Right atrium auricular region (tissue), 2 donors: ENCODE measurements at places on chromosomes 3 and 15. TPM values are rescaled to one million over a fixed set of nuclear protein-coding genes. Genes with fewer than 3 reads are reported as not detected.

DNA sequence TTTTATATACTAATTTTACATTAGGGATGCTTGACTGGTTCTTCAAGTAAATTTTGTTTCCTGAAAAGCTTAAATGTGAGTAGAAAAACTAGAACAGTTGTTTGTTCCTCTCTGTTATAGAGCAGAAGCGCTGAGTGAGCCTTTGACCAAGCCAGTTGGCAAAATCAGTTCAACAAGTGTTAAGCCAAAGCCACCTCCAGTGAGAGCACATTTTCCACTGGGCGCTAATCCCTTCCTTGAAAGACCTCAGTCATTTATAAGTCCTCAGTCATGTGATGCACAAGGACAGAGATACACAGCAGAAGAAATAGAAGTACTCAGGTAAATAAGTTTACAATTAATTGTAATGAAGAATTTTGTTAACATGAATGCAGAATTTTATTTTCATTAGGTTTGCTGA lies 14.6 kb downstream of the CAPN7 start:
- H3K4me3 ChIP-seq = no peak overlapping the region
- no peak overlapping the region for H3K27ac ChIP-seq
- peaks cover 74% of the 10 kb centered on the region for H3K36me3 ChIP-seq
- no peaks in the 10 kb centered on the region for H3K4me1 ChIP-seq
- no peak for DNase-seq

DNA sequence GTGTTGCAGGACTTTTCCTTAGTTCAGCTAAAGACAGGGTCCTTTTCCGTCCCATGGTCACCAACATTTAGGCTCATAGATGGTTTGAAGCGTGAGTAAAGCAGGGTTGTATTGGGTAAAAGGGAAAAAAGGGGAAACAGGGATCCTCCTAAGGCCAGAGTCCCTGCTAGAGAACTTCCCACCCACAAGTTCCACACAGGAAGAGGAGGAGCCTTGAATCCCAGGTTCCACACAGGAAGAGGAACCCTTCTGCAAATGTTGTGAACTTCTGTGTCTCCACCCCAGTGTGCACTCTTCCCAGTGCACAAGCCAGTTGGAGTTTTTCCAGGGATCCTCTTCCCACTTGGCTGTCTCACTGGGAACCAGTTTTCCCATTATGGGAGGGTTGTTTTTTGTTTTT lies 27.6 kb upstream of the ATP8B4 start:
- no peak overlapping the region for H3K27ac ChIP-seq
- H3K4me3 ChIP-seq = no peak overlapping the region
- H3K27me3 ChIP-seq = no peaks in the 10 kb centered on the region
- no peak for DNase-seq
- H3K4me1 ChIP-seq = no peaks in the 10 kb centered on the region

- no peaks in the 10 kb centered on the region for H3K27me3 ChIP-seq
- no peak overlapping the region for H3K4me3 ChIP-seq
- no peak for DNase-seq
- no peaks in the 10 kb centered on the region for H3K4me1 ChIP-seq
- H3K36me3 ChIP-seq = no peaks in the 10 kb centered on the region
Observed at GRCh38 chr15:79943820-79944219, 27.2 kb downstream of the BCL2A1 start.

GRCh38 chr3:29181872-29182271 lies 99.0 kb upstream of the RBMS3 start:
- no peaks in the 10 kb centered on the region for H3K36me3 ChIP-seq
- H3K4me1 ChIP-seq = no peaks in the 10 kb centered on the region
- H3K27me3 ChIP-seq = no peaks in the 10 kb centered on the region
- no peak overlapping the region for H3K4me3 ChIP-seq
- DNase-seq = no peak

GRCh38 chr15:65789759-65790425 lies 2.2 kb downstream of the DENND4A start:
- H3K36me3 ChIP-seq = no peaks in the 10 kb centered on the region
- peaks cover 5% of the 10 kb centered on the region for H3K4me1 ChIP-seq
- no peak overlapping the region for H3K27ac ChIP-seq

GRCh38 chr3:25476639-25477038 lies 48.6 kb downstream of the RARB start:
- no peak for DNase-seq
- peak overlapping the region; percentile 12 for H3K27ac ChIP-seq
- H3K36me3 ChIP-seq = no peaks in the 10 kb centered on the region
- peaks cover 74% of the 10 kb centered on the region for H3K4me1 ChIP-seq
- H3K27me3 ChIP-seq = no peaks in the 10 kb centered on the region

DNA sequence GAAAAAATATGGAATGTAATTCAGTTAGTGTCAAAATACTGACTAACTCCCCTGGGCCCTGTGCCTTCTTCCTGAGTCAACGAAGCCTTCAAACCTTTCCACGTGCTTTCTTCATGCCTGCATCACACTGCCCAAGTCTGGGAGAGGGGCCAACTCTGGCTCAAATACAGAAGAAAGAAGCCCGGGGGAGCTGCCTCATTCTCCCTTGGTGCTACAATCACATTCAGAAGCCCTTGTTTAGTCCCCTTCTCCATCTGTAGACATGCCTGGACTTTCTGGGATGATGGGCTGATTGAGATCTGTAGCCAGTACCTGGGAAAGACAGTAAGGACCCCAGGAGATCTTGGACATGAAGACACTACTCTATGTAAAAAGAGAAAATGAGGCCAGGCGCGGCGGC lies 77.8 kb upstream of the GSK3B start:
- H3K36me3 ChIP-seq = no peaks in the 10 kb centered on the region
- no peak overlapping the region for H3K4me3 ChIP-seq
- no peak for DNase-seq
- H3K4me1 ChIP-seq = peaks cover 5% of the 10 kb centered on the region

- H3K36me3 ChIP-seq = no peaks in the 10 kb centered on the region
- H3K4me3 ChIP-seq = no peak overlapping the region
- H3K27me3 ChIP-seq = no peaks in the 10 kb centered on the region
- peak overlapping the region; percentile 2 for H3K27ac ChIP-seq
- H3K4me1 ChIP-seq = no peaks in the 10 kb centered on the region
Observed at GRCh38 chr15:60584355-60584998, 105.5 kb upstream of the ICE2 start.

DNA sequence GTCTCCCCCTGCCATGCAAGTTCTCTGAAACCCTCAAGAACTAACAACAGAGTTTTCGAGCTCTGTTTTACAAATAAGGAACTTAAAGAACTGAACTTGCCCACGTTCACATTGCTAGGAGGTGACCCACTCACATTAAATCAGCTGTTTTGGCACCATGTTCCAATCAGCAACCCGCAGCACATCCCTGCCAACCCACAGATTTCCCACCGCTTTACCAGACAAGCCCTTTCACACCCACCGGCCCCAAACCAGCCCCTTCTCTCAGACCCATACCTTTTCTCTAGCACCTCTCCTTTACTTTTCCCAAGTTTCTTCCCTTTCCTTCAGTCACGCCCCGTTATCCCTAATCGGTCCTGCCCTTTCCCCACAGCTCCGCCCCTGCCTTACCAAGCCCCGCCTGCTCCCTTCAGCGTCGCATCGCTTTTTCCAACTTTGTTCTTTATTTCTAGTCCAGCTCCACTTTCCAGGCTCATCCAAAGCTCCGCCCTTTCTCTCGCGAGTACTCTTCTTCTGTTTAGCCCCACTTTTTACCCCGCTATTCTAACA lies 804 bp upstream of the BRPF1 start:
- peaks cover 13% of the 10 kb centered on the region for H3K36me3 ChIP-seq
- H3K4me3 ChIP-seq = peak overlapping the region; percentile 93
- no peak for DNase-seq
- peak overlapping the region; percentile 96 for H3K27ac ChIP-seq

The CD200R1 gene
- 0.83 TPM for total RNA-seq

The LNP1 gene
- 4.6 TPM for total RNA-seq

The OR5H6 gene
- total RNA-seq = not detected

The VIPR1 gene
- 21.0 TPM for total RNA-seq
